ENCODE measurements at places on chromosomes 2 and 18. TPM values are rescaled to one million over a fixed set of nuclear protein-coding genes. Genes with fewer than 3 reads are reported as not detected.
A peak's percentile ranks its signal among the peaks of the same experiment; 100 is the strongest.

DNA sequence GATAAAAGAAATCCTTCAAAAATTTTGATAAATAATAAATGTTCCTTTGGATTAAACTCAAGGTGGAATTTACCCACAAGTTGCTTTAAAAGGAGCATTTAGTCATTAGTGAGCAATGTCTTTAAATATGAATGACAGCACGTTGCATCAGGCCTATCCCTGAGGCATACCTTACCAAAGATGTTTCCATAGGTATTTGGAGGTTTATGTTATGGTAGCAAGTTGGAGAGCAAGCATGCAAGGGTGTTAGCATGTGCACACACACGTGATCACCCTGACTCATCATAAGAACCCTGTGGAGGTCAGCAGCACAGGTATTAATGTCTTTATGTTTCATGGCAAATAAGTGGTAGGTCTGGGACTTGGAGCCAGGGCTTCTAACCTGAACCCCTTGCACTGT is 159.9 kb downstream of the ACTR3 start:
- no peaks in the 10 kb centered on the region for H3K36me3 ChIP-seq
- no peaks in the 10 kb centered on the region for H3K4me1 ChIP-seq
- no peaks in the 10 kb centered on the region for H3K27me3 ChIP-seq
- no peak overlapping the region for H3K4me3 ChIP-seq

DNA sequence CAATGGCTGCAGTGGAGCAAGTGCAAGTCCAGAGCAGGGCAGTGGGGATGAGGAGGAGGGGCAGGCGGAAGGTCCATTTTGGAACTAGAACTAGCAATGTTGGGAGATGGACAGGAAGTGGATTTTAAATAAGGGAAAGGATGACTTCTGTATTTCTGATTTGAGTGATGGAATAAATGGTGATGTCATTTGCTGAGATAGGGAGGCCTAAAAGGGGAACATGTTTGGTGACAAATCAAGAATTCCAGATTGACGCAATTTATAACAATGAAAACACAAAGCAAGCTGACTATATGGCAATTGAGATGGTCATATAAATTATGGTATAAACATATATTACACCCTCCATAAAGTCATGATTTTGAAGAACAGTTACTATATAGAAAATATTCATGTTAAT is 209.3 kb downstream of the SS18 start:
- no peak for DNase-seq
- no peak overlapping the region for H3K4me3 ChIP-seq
- H3K4me1 ChIP-seq, result no peaks in the 10 kb centered on the region

- no peaks in the 10 kb centered on the region for H3K27me3 ChIP-seq
- H3K4me1 ChIP-seq, result no peaks in the 10 kb centered on the region
- H3K4me3 ChIP-seq, result no peak overlapping the region
- no peak overlapping the region for H3K27ac ChIP-seq
Measured at GRCh38 chr2:238381341-238382115, 45.2 kb upstream of the ASB1 start.

- no peak overlapping the region for H3K4me3 ChIP-seq
- no peak overlapping the region for H3K27ac ChIP-seq
- no peaks in the 10 kb centered on the region for H3K27me3 ChIP-seq
Measured at GRCh38 chr2:26615336-26615859, 25.8 kb downstream of the CIB4 start.

GRCh38 chr2:67752199-67752598 is 310.6 kb downstream of the C1D start:
- no peak overlapping the region for H3K4me3 ChIP-seq
- DNase-seq, result no peak
- no peak overlapping the region for H3K27ac ChIP-seq
- H3K4me1 ChIP-seq, result no peaks in the 10 kb centered on the region
- H3K27me3 ChIP-seq, result no peaks in the 10 kb centered on the region

GRCh38 chr2:29640360-29640759 is 281.0 kb downstream of the ALK start:
- H3K4me1 ChIP-seq, result peaks cover 2% of the 10 kb centered on the region
- H3K27me3 ChIP-seq, result no peaks in the 10 kb centered on the region
- no peak for DNase-seq
- H3K27ac ChIP-seq, result no peak overlapping the region

GRCh38 chr2:210224941-210225672 is at the start of gene ACADL:
Gene ACADL (minus strand): TSS chr2:210225447. CDS start chr2:210225263, 184 bp downstream.
- H3K27me3 ChIP-seq, result no peaks in the 10 kb centered on the region
- peak within 1 kb of the TSS; percentile 87 for H3K4me3 ChIP-seq
- no peaks in the 10 kb centered on the region for H3K36me3 ChIP-seq
- DNase-seq, result peak; percentile 92
- no peaks in the 10 kb centered on the region for H3K4me1 ChIP-seq
- H3K27ac ChIP-seq, result peak within 1 kb of the TSS; percentile 98

- H3K27ac ChIP-seq, result peak within 1 kb of the TSS; percentile 66
- H3K36me3 ChIP-seq, result no peaks in the 10 kb centered on the region
- H3K4me3 ChIP-seq, result peak within 1 kb of the TSS; percentile 80
- H3K27me3 ChIP-seq, result no peaks in the 10 kb centered on the region
Measured at GRCh38 chr18:36297417-36298125, at the start of gene FHOD3. Gene FHOD3 (plus strand): TSS chr18:36297713. CDS start chr18:36297836, 123 bp downstream.

DNA sequence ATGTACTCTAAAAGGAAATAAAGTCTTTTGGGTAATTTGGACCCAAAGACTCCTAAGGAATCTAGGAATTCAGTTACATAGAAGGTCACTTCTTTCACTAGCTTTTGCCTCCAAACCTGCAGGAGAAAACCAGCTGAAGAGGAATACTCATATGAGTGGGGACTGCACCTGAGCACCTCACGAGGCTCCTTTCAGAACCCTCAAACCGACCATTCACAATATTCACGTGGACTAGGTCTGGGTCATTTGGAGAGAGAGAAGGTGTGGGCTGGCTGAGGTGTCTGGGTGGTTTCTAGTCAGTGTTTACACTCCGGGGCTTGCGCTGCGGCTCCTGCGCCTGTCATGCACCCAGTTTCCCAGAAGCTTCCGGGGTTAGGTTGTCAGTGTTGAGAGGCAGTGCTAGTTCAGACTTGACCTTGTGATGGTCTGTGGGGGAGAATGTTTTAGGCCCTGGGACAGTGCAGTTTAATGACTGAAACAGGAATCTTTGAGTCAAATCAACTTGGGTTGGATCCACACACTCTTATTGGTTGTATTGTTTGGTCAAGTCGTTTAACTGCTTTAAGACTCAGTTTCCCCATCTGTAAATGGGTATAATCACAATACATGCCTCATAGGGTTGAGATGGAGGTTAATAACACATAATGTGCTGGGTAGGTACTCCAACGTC is 78.4 kb downstream of the LIMS1 start:
- H3K27ac ChIP-seq, result no peak overlapping the region
- DNase-seq, result no peak
- H3K4me1 ChIP-seq, result no peaks in the 10 kb centered on the region

GRCh38 chr2:164803776-164804466 is 37.7 kb downstream of the COBLL1 start:
- H3K36me3 ChIP-seq, result no peaks in the 10 kb centered on the region
- peaks cover 3% of the 10 kb centered on the region for H3K4me1 ChIP-seq
- H3K27me3 ChIP-seq, result no peaks in the 10 kb centered on the region
- DNase-seq, result no peak
- H3K27ac ChIP-seq, result peak overlapping the region; percentile 22
- H3K4me3 ChIP-seq, result no peak overlapping the region

DNA sequence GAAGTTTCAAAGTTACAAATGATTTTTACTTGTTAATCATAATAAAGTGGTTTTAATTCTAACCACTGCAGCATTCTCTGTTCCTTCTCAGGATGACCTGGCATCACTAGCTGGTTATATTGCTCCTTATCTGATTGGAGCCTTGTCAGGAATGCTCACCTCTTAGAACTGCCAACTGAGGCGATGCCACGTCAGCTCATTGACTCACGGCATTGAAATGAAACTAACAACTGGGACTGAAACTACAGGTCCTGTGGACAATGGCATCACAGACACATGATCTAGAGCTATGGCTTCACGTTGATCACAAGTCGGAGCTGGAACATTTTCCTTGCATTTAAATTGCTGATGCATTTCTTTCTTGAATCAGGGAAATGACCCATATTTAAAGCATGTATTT is 54.9 kb upstream of the MAP2 start:
- H3K4me3 ChIP-seq, result no peak overlapping the region
- H3K36me3 ChIP-seq, result no peaks in the 10 kb centered on the region
- H3K4me1 ChIP-seq, result no peaks in the 10 kb centered on the region
- no peak overlapping the region for H3K27ac ChIP-seq
- no peaks in the 10 kb centered on the region for H3K27me3 ChIP-seq
- peak; percentile 62 for DNase-seq

GRCh38 chr2:144587306-144587705 is 67.4 kb upstream of the ZEB2 start:
- peaks cover 1% of the 10 kb centered on the region for H3K27me3 ChIP-seq
- no peak overlapping the region for H3K27ac ChIP-seq
- no peak overlapping the region for H3K4me3 ChIP-seq
- H3K36me3 ChIP-seq, result no peaks in the 10 kb centered on the region

- H3K27me3 ChIP-seq, result no peaks in the 10 kb centered on the region
- peak overlapping the region; percentile 98 for H3K27ac ChIP-seq
- no peaks in the 10 kb centered on the region for H3K36me3 ChIP-seq
- peaks cover 5% of the 10 kb centered on the region for H3K4me1 ChIP-seq
- H3K4me3 ChIP-seq, result peak overlapping the region; percentile 85
- DNase-seq, result peak; percentile 67
Measured at GRCh38 chr18:3451989-3452749, 2.2 kb downstream of the TGIF1 start.

GRCh38 chr2:8684878-8685696 is 3.2 kb downstream of the ID2 start:
- H3K4me3 ChIP-seq, result peak overlapping the region; percentile 85
- no peaks in the 10 kb centered on the region for H3K4me1 ChIP-seq
- H3K27me3 ChIP-seq, result no peaks in the 10 kb centered on the region
- peak overlapping the region; percentile 2 for H3K27ac ChIP-seq
- no peaks in the 10 kb centered on the region for H3K36me3 ChIP-seq

DNA sequence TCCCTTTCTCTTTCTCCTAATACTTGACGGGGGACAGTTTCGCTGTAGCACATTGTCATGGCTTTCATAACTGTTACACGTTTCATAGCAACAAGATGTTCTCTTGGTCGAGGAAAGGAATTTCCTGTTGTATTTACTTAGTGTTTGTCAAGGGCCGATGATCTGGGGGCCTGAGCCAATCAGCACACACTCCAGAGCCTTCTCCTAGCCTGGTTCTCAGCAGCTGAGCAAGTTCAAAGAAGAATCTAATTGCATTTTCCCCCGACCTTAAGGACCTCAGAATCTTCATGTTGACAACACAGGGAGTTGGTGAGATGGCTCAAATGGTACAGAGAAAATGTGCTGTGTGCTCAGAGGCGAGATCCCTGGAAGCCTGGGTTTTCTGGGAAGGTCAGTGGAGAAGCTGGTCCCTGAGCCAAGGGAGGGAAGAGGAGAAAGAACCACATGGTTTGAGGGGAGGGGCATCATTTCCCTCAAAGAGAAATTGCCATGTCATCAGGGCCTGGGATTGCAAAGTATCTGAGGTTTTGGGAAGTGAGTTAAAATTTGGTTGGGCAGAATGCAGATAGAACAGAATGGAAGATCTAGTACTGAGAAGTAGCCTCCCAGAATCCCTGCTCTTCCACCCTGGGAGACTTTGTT is 76.9 kb upstream of the AGAP1 start:
- no peak overlapping the region for H3K27ac ChIP-seq
- H3K4me3 ChIP-seq, result no peak overlapping the region
- H3K36me3 ChIP-seq, result no peaks in the 10 kb centered on the region
- no peaks in the 10 kb centered on the region for H3K4me1 ChIP-seq

- DNase-seq, result no peak
- H3K4me1 ChIP-seq, result no peaks in the 10 kb centered on the region
- peak overlapping the region; percentile 46 for H3K4me3 ChIP-seq
- peak overlapping the region; percentile 83 for H3K27ac ChIP-seq
Measured at GRCh38 chr2:38600242-38600891, 2.4 kb downstream of the HNRNPLL start.

Gene RGPD3
- not detected for total RNA-seq

Gene MAP3K20
- total RNA-seq, result 109 TPM

Gene NTSR2
- not detected for total RNA-seq

Gene CNOT11
- total RNA-seq, result 26.4 TPM

Gene NAB1
- total RNA-seq, result 67.8 TPM

All from aorta (tissue), 5 donors.